ENCODE measurements at places on chromosomes 12 and 14.

GRCh38 chr12:26843311-26843710 is 10.3 kb upstream of the ITPR2 start:
- DNase-seq = no peak

DNA sequence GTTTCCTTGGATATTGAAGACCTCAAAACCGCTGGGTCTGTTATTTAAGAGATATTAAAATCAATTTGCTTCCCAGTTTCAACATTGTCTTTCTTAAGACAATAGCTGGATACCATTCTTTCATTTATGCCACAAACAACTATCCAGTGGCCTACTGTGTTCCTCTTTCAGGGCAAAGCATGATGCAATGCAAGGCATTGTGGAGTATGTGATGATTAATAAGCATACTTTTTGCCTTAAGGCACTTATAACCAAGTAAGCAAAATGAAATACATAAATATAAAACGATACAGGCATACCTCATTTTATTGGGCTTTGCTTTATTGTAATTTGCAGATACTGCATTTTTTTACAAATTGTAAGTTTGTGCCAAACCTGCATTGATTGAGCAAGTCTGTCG is 45.5 kb downstream of the SCN8A start:
- DNase-seq = no peak

DNA sequence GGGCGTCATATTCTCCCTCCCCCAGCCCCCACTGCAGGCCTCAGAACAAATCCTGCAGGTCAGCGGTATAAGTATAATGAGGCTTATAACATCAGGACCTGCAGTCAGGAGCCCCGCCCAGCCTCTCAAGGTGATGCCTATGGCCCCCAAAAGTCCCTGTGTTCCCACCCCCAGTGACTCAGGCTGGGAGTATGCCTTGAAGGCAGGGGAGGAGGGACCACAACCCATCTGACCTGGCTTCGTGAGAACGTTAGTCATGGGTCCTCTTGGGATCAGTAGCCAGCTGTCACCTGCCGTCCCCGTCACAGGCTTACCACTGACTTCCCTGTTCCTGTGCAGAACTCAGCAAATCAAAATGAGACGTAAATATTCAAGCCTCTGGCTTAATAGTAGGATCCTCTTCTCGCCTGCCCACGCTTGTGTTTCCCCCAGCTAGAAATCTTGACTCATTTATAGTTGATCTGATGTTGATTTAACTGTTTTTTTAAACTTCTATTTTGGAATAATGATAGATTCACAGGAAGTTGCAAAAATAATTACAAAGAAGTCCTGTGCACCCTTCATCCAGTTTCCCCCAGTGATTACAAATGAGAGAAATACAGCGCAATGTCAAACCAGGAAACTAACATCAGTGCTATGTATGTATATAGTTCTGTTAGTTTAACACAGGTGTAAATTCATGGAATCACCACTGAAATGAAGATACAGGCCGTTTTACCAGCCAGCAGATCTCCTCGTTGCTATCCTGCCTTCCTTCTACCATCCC is 107.5 kb downstream of the ADGRD1 start:
- DNase-seq = no peak

DNA sequence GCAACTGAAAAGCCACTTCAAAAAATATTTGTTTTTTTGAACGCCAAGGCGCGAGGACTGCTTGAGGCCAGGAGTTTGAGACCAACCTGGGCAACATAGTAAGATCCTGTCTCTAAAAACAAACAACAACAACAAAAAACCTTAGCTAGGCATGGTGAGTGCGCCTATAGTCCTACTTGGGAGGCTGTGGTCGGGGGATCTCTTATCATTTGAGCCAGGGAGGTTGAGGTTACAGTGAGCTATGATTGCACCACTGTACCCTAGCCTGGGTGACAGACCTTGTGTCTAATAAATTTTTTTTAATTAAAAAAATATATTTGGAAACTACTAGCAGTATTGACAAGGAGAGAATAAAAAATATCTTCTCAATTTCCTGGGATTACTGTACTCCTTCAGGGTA is 113.1 kb downstream of the TRAFD1 start:
- no peak for DNase-seq

DNA sequence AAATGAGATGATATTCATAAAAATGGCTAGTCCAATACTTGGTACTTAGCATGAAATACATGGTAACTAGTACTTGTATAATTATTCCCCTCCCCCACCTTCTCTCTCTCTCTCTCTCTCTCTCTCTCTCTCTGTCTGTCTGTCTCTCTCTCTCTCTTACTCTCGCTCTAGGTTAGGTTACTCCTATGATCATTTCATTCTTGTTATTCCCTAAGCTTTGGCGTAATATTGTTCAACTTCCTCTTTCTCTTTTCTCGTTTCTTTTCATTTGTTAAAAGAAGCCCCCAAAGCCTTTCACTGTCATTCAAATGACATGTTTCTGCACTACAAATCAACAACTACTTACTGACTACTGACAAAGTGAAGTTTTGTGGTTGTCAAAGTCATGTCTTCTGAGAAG is 89.8 kb downstream of the GRIP1 start:
- no peak for DNase-seq

- DNase-seq = no peak
These were observed 17.4 kb downstream of the CLEC4C start for GRCh38 chr12:7729746-7730145.

GRCh38 chr14:40445020-40445419 is 1012.8 kb upstream of the FBXO33 start:
- DNase-seq = no peak

DNA sequence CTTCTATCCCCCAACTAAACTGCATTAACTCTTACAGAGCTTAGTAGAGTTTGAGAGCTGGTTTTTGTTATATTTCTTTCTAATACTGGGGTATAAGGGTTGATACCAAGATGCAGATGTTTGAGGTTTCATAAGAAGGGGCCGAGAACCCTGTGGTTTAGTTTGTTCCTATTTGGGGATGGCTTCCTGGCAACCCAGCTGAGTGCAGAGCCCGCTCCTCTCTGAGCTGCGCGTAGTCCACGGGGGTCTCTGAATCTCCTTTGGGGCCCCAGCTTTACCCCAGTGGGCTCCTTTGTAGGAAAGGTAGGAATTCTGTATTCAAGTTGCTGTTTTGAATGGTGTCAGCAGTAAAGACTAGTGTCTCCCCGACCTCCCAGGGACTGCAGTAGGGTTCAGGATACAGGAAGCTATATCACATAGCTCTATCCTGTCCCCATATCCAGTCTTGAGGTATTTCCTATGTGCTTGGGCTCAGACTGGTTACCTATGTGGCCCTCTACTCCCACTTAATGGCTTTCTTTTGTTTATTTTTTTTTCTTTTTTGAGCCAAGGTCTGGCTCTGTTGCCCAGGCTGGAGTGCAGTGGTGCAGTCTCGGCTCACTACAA is 25.4 kb downstream of the PLXNC1 start:
- DNase-seq = no peak

DNA sequence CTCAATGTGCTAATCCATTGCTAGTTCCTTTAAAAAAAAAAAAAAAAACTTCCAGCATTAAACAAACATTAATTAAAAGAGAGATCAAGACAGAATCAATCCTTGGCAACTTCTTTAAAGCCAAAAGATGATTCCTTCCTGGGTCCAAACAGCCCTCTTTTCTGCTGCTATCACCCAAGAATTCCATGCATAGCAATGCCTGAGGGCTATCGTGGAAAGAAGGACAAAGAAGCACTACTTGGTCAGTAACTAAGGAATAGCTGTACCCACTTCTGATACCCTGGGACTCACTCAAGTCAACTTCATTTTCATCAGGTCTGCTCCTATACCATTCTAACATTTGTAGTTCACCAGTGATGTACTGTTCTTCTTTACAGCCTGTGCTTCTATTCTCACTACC is 51.8 kb downstream of the SLC38A2 start:
- DNase-seq = no peak

GRCh38 chr14:93780813-93781400 is 7.4 kb downstream of the PRIMA1 start:
- DNase-seq = no peak

DNA sequence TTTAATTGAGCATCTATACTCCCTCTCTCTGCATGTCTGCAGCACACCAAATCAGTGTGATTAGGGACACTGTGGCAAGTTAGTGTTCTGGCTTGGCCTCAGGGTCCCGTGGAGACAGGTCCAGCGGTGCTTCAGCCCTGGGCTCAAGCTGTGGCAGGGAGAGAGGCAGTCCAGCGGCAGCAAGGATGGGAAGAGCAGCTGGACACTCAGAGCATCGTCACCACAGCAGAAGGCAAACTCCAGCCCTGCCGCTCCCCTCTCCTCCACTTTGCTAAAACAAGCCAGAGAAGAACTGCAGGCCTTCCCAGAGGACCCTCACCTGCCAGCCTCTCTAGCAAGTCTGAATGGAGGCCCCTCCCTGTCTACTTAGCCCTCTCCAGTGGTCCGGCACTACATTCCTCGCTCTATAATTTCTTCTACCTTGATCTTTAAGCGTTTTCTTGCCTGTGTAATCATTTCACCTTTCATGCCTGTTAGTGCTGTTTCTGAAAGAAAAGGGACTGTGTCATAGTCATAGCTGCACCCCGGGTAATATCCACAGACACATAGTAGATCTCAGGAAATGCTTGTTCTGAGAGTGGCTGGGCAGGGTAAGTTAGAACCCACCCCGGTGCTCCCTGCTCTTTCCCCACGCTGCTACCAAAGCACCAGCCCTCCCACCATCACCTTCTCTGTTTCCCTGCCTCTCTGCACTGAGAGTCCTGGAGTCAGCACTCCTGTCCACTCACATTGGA is 22.1 kb downstream of the ZFP36L1 start:
- no peak for DNase-seq

DNA sequence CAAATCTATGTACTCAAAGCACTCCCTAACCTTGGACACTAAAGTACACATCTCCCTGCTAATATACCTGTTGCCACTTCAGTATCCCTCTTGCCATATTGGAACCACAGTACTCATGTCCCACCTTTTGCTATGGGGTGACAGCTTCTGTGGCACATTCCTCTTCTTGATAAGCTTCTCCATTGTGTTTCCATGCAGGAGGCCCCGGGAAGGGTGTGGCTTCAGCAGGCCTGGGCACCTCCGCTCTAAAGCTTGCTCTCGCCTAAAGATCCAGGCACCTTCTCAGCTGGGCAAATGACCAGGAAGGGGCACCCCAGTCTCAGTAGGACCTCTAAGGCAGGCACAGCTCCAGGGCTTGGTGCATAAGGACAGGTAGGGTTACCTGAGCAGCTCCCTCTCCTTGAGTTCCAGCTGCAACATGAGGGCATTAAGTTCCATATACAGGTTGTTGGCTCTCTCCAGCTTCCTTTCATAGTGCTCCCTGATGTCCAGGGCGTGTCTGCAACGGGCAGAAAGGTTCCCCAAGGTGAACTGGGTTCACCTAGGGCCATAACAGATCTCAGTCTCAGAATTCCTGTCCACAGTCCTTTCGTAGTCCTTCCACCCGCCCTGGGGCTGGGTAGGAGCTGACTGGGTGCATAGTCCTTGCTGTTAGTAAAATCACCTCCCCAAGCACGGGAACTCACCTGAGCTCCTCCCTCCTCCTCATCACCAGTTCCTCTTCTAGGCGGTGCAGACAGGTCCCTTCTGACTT is 15.9 kb downstream of the MAP3K12 start:
- DNase-seq = no peak
